Kidney (tissue), 22 donors: ENCODE measurements at places on chromosomes 3 and 15. TPM values are rescaled to one million over a fixed set of nuclear protein-coding genes. Genes with fewer than 3 reads are reported as not detected.

- DNase-seq: no peak
These were observed 4.5 kb downstream of the CFAP44 start for GRCh38 chr3:113436809-113437208.

DNA sequence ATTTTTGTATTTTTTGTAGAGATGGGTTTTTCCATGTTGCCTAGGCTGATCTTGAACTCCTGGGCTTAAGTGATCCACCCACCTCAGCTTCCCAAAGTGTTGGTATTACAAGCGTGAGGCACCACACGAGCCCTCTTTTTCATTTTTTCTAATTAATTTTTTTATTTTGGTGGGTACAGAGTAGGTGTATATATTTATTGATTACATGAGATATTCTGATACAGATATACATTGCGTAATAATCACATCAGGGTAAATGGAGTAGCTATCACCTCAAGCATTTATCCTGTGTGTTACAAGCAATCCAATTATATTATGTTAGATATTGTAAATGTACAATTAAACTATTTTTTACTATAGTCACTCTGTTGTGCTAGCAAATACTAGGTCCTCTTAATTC is 66.1 kb downstream of the WDR49 start:
- no peak for DNase-seq

- no peak for DNase-seq
These were observed 173.9 kb upstream of the ADAMTS9 start for GRCh38 chr3:64861684-64862083.

DNA sequence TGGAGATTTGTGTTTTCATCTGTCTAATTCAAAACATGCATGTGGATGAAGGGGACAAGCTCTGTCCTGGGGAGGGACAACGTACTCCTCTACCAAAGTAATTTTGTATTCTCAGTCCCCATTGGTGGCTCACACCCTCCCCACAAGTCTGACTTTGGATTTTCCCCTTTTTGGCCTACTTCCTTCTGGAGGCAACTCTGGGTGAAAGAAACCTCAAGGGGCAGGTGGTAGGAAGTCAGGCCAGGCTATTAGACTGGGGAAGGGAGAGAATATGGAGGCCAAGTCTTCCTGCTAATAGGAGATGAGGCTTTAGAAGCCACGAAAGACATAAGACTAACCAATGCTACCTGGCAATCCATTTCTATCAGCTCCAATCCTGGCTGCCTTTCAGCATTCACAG is 124.9 kb upstream of the RASGRP1 start:
- no peak for DNase-seq

GRCh38 chr3:160473978-160474377 is 24.4 kb upstream of the TRIM59 start:
- no peak for DNase-seq

GRCh38 chr3:8529738-8530525 is 28.3 kb downstream of the LMCD1 start:
- DNase-seq: no peak

LRRIQ4 gene
- not detected for polyA plus RNA-seq

SERPINI1 gene
- polyA plus RNA-seq: 35.3 TPM
